GM10248 (cell line): ENCODE measurements at places on chromosomes 6 and 20.

DNA sequence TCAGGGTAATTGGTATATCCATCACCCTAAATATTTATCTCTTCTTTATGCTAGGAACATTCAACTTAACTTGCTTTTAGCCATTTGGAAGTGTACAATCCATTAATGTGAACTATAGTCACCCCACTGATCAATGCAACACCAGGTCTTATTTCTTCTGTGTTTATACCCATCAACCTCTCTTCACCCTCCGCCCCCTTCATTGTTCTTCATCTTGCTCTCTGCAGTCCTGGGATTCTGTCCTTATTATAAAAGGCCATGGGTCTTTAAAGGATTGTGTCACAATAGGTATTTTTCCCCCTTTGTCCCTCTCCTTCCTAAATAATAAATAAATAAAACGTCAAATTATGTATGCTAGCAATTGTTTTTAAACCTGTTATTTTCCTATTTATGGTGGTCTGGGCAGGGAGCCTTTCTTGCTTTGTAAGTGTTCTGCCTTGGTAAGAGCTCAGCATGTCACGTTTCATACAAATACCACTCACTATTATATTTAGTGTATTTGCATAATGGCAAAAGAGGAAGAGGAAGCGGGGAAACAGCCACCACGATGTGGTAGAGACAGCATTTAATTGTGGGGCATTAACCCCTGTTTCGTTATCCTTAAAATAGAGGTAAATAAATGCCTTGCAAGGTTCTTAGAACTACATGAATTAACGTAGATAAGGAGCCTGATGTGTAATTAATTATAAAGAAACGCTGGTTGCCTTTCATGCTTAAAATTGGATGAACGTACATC is 1.9 kb downstream of the ABRACL start:
- DNase-seq, result peak; percentile 52

DNA sequence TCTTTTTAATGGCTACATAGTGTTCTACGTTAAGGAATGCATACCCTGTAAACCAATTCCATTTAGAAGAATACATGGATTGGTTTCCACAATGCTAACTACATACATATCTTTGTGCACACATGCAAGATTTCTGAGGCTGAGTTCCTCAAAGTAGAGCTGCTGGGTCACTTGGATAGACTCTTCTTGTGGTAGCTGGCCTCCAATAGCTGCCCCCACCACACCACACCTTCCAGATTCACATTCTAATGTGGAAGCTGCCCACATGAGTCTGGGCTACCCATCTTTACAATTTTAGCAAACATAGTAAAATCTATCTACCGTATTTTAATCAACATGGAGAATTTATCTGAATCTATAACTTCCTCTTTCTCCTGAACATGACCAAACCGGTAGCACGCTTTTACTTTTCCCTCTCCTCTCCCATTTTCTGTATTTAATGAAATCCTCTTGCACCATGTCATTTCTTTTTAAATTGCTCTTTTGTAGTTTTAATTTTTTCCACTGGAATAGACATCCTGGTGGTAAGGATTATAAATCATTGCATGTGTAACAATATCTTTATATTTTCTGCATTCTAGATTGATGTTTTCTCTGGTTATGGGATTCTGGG is 74.7 kb upstream of the CITED2 start:
- DNase-seq, result no peak

DNA sequence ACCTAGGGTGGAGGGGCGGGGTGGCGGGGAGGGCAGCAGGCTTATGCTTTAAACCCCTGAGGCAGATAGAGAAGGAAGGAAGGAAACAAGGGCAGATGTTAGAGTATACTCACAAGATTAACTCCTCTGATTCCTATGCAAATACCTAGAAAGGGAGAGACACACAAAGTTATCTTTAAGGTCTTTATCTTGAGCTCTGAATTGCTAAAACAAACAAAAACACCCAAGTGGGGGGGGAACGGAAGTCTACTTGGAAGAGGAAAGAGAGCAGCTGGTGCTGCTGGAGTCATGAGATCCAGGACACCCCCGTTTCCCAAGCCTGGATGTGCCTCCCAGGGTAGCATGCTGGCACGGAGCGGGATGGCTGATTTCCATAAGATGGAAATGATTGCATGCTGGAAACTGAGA is 43.4 kb downstream of the PLAGL1 start:
- DNase-seq, result no peak

DNA sequence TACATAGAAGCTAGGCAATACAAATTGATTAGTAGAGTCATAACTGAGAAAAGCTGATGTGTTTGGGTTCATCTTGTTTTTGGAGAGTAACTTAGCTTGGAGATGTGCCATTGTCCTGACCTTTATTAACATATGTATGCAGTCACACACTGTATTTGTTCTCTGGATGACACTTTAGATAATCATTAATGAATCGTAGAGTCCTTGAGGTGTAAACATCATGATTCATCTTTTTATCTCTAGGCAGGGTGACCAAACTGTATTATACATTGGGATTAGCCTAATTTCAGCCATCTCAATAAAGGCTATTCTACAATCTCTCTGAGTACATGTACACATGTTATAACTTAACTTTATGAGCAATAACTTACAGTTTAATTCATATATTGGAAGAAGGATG is 3.6 kb upstream of the MTCL3 start:
- DNase-seq, result no peak
